Activated T-helper 1 cell treated with anti-CD3 and anti-CD28 coated beads, Interleukin-2, amount 50 U/mL, for 16 hours (primary cell): ENCODE measurements at places on chromosomes 12 and 14.
A peak's percentile ranks its signal among the peaks of the same experiment; 100 is the strongest.

DNA sequence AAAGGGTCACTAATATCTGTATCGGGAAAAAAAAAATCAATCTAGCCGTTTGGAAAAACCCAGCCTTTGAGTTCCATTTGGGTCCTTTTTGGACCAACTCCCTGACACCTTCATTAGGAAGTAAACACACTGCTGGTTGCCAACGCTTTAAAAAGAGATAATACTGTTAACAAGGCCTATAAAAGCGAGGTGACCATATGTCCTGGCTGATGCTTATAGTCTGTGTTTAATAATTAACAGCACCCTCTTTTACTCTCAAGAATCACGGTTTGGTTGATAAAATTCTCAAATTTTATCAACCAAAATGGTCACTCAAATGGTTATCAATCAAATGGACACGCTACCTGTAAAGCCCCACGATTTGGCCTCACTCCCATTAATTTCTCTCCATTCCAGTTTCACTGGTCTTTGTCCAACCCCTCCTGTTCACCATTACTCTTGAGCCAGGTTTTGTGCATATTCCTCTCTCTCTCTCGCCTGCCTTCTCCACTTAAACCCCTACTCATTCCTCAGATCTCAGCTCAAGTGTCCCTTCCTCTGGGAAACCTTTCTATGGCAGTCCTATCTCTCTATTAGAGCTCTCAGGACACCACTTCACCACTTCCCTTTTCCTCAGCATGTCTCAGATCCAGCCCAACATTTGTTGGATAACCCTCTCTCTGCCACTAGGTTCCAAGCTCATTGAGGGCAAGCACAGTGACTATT is 9.5 kb downstream of the BTG1 start:
- no peak for DNase-seq

GRCh38 chr14:55705651-55706364 is 125.8 kb downstream of the KTN1 start:
- no peak for DNase-seq

GRCh38 chr14:88005978-88006851 is 1.3 kb downstream of the GPR65 start:
- peak; percentile 44 for DNase-seq

DNA sequence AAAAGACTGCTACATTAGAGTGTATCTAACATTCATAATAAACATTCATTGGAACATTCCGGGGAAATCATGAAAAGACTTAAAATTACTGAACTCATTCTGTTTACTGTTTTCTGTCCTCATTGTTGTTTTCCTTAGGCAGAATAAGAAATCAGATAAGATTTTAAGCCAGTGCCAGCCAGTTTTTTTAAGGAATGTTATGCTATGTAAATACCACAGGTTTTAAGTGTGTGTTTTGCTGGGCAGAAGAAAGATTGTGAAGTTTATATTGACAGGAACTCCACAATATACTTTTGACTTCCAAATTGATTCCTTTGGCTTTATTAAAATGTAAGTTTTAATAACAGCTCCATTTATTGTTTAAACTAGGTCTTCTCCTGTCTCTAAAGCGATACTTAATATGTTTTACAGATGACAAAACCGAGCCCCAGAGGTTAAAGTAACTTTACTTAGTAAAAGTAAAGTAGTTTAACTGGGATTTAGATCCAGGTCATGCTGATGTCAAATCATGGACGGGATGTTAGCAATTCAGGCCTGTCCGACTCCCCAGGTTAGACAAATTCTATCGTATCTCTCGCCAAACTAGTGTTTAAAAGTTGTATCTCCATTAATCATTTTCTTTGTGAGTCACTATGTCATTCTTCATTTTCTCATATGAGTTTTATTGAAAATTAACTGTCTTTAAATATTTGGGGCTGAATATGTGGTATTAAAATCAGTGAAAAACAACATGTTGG is 1.7 kb downstream of the LARP4 start:
- no peak for DNase-seq

DNA sequence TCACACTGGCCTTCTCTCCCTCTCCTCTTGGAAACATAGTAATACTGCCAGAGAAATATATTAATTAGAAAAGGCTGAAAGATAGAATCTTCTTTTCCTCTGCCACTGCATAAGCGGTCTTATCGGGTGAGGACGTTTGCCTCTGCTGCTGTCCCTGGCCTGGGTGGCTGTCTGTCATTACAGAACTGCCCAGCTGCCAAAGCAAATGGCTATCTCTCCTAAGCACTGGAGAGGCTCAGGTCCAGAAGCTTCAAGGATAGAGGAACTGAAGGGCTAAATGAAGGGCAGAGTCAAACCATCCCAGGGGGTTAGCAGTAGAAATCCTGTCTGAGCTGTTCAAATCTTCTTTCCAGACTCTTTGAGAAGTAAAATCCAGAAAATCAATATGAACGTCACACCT is 198.6 kb upstream of the CAND1 start:
- no peak for DNase-seq

- DNase-seq, result no peak
Observed at GRCh38 chr14:40119765-40120164, 687.5 kb upstream of the FBXO33 start.

DNA sequence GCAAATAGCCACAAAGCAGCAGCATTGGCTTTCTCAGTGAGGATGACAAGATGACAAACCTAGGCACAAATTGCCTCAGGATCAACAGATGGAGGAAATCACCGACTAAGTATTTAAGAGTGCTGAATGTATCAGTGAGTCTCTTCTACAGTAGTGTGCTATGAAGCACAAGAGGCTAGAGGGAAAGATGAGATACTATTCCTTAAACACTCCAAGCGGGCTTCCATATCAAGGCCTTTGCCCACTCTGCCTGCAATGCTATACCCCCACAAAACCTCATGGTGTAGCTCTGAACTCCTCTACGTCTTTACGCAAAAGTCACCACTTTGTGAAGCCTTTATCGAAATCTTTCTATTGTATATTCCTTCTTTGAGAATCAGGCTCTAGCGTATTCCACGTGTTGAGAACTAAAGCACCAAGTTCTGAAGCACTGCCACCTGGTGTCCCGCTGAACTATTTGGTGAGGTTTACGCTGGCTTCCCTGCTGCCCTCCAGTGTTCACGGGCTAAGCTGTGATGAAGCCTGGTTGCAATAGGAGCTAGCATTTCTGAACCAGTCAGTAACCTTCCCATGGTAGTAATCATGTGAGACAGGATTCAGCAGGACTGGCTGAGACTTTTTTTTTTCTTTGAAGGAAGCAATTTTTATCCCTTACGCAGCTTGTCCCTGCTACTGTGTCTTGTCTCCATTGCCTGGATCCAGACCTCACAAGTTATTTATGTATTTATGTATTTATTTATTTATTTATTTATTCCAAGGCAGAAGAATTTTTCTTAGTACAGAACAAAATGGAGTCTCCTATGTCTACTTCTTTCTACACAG is 426.5 kb upstream of the OR4E1 start:
- peak; percentile 11 for DNase-seq

GRCh38 chr12:68364893-68365725 is 32.9 kb upstream of the MDM1 start:
- peak; percentile 72 for DNase-seq
